ENCODE measurements at places on chromosomes 2 and 18.

DNA sequence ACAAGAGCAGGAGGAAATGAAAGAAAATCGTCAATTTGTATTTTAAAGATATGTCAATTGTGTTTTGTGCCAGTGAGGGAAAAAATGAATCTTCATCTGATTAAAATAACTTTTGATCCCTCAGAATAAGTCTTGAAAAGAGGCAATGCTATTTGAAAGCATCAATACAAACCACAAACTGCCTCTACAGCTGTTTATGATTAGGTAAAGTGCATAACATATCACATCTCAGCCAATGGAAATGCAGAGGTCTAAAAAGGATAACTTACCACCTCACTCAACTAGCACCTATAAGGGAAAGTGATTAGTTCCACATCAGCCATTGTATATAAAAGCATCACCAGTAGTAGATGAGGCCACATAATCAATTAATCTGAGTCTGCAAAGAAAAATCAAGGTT is 492.2 kb upstream of the CDH2 start:
- no peak for DNase-seq

GRCh38 chr18:23529604-23530003 is 26.3 kb downstream of the RMC1 start:
- DNase-seq, result peak; percentile 26

DNA sequence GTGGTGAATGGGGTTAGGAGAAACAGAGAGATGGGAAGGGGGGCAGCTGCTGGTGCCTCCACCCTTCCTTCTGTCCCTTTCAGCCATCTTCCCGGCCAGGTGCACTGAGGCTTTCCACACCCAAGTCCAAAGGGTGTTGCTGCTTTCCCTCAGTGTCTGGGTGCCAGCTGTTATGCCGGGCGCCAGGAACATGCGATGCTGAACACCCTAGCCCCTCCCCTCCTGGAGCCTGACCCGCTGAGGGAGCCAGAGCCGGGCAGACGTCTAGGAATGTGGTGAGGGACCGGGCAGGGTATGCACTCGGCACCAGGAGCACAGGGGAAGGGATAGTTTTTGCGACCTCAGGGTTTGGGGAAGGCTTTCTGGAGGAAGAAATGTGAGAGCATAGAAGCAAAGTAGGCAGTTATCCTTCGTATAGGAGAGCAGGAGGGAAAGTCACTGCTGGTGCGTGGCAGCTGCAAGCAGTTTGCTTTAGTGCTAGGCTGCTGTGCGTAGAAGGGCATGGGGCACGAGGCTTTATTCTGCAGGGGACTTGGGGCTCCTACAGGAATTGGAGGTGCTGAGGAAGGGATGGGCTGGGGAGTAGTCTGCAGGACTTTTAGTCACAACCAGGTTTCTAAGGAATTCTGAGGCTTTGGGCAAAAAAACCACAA is 147.7 kb downstream of the TSN start:
- DNase-seq, result no peak

GRCh38 chr2:100623033-100623715 is 60.4 kb downstream of the PDCL3 start:
- DNase-seq, result no peak

- DNase-seq, result no peak
Observed at GRCh38 chr18:75533950-75534349, 106.4 kb upstream of the SMIM21 start.
